Spleen (tissue), 13 donors: ENCODE measurements at places on chromosomes 5 and 9. TPM values are rescaled to one million over a fixed set of nuclear protein-coding genes. Genes with fewer than 3 reads are reported as not detected.

DNA sequence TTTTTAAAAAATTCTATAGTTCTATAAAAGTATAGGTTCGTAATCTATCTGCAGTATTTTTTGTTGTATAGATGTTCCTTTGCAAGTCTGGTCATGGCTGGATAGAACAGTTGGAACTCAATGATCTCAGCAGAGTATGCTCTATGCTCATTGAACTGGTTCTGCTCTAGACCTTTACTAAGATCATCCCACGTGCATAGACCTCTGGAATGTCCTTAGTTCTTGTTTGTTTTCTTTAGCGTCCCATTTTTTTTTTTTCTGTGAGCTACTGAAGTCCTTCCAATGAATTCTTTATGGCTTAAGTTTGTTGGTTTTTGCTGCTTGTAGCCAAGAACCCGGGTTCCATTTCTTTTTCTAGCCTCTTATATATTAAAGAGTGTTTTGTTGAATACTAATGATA is 3.5 kb downstream of the TMEM38B start:
- no peak overlapping the region for H3K4me3 ChIP-seq
- peaks cover 10% of the 10 kb centered on the region for H3K27me3 ChIP-seq
- no peak overlapping the region for H3K27ac ChIP-seq
- H3K36me3 ChIP-seq = no peaks in the 10 kb centered on the region

DNA sequence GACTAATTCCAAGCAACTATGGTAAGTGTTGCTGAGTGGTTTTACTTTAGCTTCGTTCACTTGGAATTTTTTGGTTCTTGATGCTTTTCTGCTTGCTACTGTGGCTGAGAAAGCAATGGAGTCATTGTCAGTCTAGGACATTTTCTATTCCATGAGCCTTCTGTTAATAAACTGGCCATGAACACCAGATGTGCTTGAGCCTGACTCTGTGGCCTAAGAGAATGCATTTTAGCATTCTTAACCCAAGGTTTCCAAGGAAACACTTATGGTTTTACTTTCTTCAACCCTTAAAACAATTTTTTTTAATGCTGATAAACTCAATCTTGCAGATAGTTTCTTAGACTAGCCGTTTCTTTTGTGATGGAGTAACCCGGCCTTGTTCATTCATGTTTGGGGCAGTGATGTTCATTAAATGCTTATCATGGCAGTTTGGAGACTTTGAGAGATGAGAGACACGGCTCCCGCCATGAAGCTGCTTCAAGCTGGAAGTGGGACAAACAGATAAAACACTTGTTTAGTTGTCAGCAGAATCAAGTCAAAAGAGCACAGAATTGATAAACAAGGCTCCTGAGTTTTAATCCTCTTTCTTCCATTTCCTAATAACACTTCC is 42.4 kb downstream of the OSTF1 start:
- no peak overlapping the region for H3K4me3 ChIP-seq
- H3K36me3 ChIP-seq = peaks cover 79% of the 10 kb centered on the region
- H3K27me3 ChIP-seq = no peaks in the 10 kb centered on the region
- H3K27ac ChIP-seq = no peak overlapping the region

DNA sequence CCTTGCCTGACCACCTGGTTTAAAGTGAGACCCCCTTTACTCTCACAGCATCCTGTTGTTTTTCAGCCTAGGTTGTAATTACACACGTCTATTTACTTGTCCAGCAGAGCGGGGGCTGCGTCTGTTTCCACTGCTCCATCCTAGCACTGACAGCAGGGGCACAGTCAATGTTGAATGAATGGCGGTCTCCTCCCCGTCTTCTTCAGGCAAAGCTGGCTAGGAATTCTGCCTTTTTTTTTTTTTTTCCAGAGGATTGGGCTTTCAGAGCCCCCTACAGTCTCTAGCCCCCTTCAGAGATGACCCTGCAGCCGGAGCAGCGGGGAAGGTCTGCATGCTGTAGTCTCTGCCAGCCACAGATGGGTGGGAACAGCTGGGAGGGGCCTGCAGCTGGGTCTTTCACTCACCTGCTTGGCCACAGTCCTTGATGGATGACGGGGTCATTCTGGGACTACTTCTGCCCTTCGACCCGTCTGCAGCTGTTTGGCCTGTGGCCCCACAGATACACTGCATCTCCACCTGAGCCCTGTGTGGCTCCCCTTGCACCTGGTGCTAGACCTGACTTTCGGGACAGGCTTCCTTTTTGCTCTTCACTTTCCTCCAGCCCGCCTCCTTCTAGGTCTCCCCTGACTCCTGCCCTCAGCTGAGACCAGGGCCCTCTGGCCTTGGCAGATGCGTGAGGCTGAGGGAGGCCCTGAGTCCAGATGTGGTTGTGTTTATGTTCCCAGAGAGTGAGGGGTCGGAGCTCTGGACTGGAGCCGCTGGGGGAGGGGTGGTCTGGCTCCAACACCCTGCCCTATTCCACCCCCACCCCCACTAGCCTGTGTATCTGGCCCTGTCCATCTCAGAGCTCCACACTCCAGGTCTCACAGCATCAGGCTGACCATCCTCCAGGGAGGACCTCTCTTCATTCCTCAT is 8.0 kb downstream of the PITX1 start:
- H3K36me3 ChIP-seq = no peaks in the 10 kb centered on the region
- peaks cover 5% of the 10 kb centered on the region for H3K4me1 ChIP-seq
- H3K27me3 ChIP-seq = peaks cover 52% of the 10 kb centered on the region
- no peak overlapping the region for H3K27ac ChIP-seq
- no peak overlapping the region for H3K4me3 ChIP-seq

GRCh38 chr9:124452326-124452725 is 2.1 kb downstream of the ADGRD2 start:
- H3K27me3 ChIP-seq = peaks cover 57% of the 10 kb centered on the region
- peaks cover 10% of the 10 kb centered on the region for H3K4me1 ChIP-seq
- peak; percentile 32 for DNase-seq
- H3K27ac ChIP-seq = no peak overlapping the region

GRCh38 chr5:8138884-8139283 is 269.9 kb downstream of the MTRR start:
- H3K27me3 ChIP-seq = no peaks in the 10 kb centered on the region
- H3K4me3 ChIP-seq = no peak overlapping the region
- no peak for DNase-seq
- no peaks in the 10 kb centered on the region for H3K36me3 ChIP-seq

DNA sequence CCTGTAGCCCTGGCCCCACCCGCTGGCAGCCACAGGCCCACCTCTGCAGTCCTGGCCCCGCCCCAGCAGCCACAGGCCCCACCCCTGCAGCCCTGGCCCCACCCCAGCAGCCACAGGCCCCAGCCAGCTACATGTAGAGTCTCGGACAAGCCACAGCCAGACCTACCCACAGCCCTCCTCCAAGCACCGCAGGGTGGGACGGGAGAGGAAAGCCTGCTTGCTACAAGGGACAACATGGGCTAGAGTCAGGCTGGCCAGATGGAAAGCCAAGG is 49.5 kb upstream of the SARDH start:
- peaks cover 72% of the 10 kb centered on the region for H3K36me3 ChIP-seq
- no peak overlapping the region for H3K4me3 ChIP-seq
- DNase-seq = peak; percentile 92
- H3K27me3 ChIP-seq = no peaks in the 10 kb centered on the region
- H3K4me1 ChIP-seq = peaks cover 74% of the 10 kb centered on the region

DNA sequence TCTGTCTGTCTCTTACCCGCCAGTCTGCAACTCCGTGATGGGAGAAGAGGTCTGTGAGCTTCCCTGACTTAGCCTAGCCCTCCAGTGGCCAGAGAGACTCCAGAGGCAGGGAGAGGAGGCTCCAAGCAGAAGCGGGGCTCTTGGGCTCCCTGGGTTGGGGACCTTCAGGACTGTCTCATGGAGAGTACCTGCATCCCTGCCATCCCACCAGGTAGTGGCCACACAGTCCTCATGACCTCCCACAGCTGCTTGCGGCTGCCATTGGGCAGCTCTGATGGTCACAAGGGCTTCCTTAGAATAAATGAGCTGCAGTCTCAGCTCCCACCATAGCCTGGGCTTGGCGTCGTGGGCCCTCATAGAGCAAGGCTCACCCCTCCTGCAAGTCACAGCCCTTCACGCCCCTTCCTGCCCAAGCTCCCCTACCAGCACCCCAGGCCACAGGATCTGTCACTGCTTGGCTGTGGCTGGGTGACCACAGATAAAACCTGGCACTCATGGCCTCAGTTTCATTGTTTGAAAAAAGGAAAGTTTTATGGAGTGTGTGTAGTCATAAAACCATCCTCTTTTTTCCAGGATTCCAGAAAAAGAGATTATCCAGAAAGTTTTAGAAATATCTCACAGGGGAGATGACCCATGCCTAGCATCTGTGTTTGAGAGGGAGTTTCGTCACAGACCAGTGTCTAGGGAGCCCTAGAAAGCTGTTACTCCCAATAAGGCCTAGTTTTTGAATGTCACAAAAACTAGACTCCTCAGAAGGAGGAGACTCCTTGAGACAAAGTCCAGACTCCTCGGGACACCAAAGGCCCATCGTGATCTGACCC is 48.4 kb downstream of the PPARGC1B start:
- H3K4me1 ChIP-seq = peaks cover 5% of the 10 kb centered on the region
- H3K36me3 ChIP-seq = peaks cover 10% of the 10 kb centered on the region
- no peak overlapping the region for H3K4me3 ChIP-seq
- no peak overlapping the region for H3K27ac ChIP-seq

TYRP1 gene
- polyA plus RNA-seq = not detected

DNA sequence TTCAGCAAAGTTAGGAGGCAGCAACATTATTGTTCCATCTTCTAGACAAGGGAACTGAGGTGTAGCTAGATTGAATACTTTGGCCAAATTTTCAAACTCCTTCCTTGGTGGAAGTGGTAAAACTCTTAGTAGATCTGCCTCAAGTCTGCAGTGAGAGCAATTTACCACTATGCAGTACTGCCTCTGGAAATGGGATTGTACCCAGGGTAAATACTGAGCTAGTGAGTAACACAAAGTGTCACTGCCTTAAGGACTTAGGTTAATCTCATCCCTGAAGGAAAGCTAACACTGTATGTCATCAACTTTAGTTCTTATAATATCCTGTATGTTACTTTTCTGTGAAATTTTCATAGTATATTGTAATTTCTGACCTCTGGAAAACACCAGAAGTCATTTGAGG is 13.9 kb downstream of the CDH10 start:
- H3K4me3 ChIP-seq = no peak overlapping the region
- no peak for DNase-seq
- H3K4me1 ChIP-seq = no peaks in the 10 kb centered on the region
- no peaks in the 10 kb centered on the region for H3K27me3 ChIP-seq
- H3K27ac ChIP-seq = no peak overlapping the region

DNA sequence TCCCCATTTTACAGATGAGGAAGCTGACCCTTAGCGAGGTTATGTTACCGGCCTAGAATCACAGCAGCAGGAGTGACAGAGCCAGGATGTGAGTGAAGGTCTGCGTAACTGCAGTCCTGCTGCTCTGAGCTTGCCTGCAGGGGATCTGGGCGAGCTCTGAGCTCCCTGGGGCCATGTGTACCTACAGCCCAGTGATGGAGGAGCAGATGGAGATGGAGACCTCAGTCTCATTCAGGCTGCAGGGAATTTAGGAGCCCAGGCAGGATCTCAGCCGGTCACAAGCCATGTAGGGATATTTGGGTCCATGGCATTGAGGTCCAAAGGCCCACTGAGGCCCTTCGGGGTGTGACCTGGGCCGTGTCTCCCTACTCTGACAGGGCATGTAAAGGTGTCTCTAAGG is 170.6 kb downstream of the CACNA1B start:
- no peak overlapping the region for H3K4me3 ChIP-seq
- H3K4me1 ChIP-seq = no peaks in the 10 kb centered on the region
- peaks cover 4% of the 10 kb centered on the region for H3K27me3 ChIP-seq
- no peak overlapping the region for H3K27ac ChIP-seq

DNA sequence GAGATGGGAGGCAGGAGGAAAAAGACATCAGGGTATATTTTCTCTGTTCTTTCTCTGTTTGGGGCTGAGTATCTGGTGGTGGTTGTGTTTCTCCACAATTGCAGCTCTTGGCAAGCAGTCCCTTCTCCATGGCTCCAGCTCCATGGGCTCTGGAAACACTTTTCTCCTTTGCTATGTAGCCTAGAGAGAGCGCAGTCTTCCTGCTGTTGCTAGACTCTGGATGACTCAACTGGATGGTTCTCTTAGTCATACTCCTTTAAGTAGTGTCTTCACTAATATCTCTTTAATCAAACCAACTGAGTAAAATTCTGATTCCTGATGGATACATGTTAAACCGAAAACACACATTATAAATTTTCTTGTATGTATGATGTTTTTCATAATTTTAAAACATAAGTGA is 3.3 kb upstream of the PLGRKT start:
- DNase-seq = no peak
- H3K27ac ChIP-seq = no peak overlapping the region
- H3K36me3 ChIP-seq = peaks cover under 1% of the 10 kb centered on the region
- no peak overlapping the region for H3K4me3 ChIP-seq
- H3K4me1 ChIP-seq = peaks cover 33% of the 10 kb centered on the region

DNA sequence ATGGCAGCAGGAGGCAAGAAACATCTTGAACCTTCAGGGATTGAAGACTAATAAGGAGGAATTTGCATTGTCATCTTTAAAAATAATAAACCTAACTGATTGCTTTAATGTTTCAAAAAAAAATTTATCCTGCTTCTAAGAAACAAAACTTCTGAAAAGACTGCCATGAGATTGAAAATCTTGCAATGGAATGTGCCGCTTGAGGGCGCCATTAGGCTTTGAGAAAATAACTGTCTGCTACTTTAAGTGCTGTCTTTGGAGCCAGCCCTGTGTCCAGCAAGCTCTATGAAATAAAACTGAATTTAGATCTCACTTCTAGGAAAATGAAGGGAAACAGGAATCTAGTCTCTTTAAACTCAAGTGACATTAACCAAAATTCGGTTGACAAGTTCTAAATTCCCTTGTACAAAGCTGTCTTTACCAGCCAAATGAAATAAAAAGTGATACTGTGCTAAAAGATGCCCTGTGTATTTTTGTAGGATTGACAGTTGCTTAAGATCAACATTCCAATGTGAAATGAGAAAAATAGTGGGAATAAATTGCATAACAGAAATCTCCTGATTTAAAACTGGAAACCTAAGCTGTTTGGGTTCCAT is 79.4 kb downstream of the ESM1 start:
- no peaks in the 10 kb centered on the region for H3K27me3 ChIP-seq
- H3K4me1 ChIP-seq = peaks cover 4% of the 10 kb centered on the region
- no peaks in the 10 kb centered on the region for H3K36me3 ChIP-seq
- H3K4me3 ChIP-seq = no peak overlapping the region
- no peak overlapping the region for H3K27ac ChIP-seq

CAMK2A gene
- polyA plus RNA-seq = 0.10 TPM

BDP1 gene
- polyA plus RNA-seq = 9.0 TPM

PGM5 gene
- 3.8 TPM for polyA plus RNA-seq

CATSPER3 gene
- 0.35 TPM for polyA plus RNA-seq

PLPP6 gene
- polyA plus RNA-seq = 6.2 TPM

- DNase-seq = no peak
- H3K27ac ChIP-seq = no peak overlapping the region
- no peaks in the 10 kb centered on the region for H3K36me3 ChIP-seq
- H3K27me3 ChIP-seq = no peaks in the 10 kb centered on the region
Observed at GRCh38 chr5:15727375-15727774, 227.4 kb downstream of the FBXL7 start.

ADAMTS19 gene
- not detected for polyA plus RNA-seq

ZNF354C gene
- 2.0 TPM for polyA plus RNA-seq

GRCh38 chr5:158873104-158873503 is 226.6 kb downstream of the EBF1 start:
- no peak overlapping the region for H3K4me3 ChIP-seq
- no peaks in the 10 kb centered on the region for H3K36me3 ChIP-seq
- no peak overlapping the region for H3K27ac ChIP-seq
- peaks cover 20% of the 10 kb centered on the region for H3K4me1 ChIP-seq
- H3K27me3 ChIP-seq = no peaks in the 10 kb centered on the region

CDH9 gene
- not detected for polyA plus RNA-seq

GRCh38 chr9:35508069-35508468 is 18.2 kb downstream of the RUSC2 start:
- no peak overlapping the region for H3K4me3 ChIP-seq
- peaks cover 22% of the 10 kb centered on the region for H3K4me1 ChIP-seq
- no peak for DNase-seq
- H3K36me3 ChIP-seq = no peaks in the 10 kb centered on the region

GPR151 gene
- not detected for polyA plus RNA-seq

PCDHGC3 gene
- polyA plus RNA-seq = 10.3 TPM
